ENCODE measurements at places on chromosomes 3 and 15.

DNA sequence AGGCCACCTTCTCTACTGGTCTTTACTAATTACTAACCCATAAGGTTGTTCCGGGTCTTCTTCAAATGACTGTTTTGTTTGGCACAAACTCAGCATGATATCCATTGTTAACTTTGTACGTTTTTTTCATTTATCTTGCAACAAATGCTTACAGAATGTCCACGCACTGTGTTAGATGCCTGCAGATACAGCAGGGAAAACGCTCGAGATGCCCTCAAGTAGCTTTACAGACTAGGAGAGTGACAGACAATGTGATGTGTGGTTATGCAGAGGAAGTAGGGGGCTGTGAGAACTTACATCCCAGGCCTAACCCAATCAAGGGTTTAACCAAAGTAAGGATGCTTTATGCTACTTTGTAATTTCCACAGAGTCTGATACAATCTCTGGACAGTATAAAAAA lies 949 bp upstream of the RFC4 start:
- no peak for DNase-seq

DNA sequence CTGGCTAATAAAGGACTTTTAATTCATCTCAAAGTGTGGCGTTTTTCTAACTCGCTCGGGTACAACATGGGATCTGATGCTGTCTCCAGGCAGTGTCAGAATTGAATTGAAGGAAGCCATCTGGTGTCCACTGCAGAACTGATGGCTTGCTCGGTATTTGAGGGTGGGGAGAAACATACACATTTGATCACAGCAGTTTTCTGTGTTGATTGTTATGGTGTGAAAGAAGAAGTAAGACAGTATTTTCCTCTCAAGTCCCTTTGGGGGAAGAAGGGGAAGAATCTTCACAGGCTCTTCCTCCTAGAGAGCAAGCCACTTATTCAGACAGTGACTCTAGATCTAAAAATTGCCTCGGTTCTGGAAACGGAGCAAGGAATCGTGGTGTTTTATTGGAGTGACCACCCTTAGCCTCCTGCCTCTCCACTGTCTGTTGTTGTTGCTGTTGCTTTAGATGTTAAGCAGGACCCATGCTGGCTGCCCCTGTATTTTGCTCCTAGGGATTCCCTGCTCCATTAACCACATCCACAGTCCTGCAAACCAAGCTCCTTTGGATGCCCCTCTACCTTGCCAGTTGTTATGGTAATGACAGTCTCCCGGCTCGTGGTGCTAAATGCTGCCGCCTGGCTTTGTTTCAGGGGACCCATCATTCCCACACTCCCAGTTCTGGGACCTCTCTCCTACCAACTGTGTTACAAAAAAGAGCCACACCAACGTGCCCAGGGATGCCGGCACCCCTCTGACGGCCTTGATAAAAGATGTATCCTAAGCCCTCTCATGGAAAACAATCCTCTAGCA lies 15.3 kb upstream of the MCCC1 start:
- DNase-seq, result no peak

GRCh38 chr3:29936054-29936453 lies 655.2 kb downstream of the RBMS3 start:
- DNase-seq, result no peak

DNA sequence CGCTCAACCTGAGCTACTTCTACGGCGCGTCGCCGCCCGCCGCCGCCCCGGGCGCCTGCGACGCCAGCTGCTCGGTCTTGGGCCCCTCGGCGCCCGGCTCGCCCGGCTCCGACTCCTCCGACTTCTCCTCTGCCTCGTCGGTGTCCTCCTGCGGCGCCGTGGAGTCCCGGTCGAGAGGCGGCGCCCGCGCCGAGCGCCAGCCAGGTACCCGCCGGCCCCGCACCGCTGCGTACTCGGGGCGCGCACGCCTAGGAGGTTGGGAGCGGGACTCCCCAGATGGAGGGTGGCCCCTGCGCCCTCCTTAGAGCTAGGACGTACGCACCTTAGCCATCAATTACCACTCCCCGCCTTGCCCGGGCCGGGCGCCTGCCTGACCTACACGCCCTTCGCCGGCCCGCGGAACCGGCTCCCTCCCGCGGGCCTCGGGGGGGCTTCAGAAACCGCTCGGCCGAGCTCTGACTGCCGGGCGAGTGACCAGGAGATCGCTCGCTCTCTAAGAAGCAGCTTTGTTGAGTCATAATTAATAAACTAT lies 466 bp downstream of the NFKBIZ start:
- no peak for DNase-seq

- no peak for DNase-seq
These were observed 30.7 kb downstream of the TLE3 start for GRCh38 chr15:70067011-70067410.

GRCh38 chr15:64162478-64162868 lies 349 bp downstream of the PPIB start:
- no peak for DNase-seq

DNA sequence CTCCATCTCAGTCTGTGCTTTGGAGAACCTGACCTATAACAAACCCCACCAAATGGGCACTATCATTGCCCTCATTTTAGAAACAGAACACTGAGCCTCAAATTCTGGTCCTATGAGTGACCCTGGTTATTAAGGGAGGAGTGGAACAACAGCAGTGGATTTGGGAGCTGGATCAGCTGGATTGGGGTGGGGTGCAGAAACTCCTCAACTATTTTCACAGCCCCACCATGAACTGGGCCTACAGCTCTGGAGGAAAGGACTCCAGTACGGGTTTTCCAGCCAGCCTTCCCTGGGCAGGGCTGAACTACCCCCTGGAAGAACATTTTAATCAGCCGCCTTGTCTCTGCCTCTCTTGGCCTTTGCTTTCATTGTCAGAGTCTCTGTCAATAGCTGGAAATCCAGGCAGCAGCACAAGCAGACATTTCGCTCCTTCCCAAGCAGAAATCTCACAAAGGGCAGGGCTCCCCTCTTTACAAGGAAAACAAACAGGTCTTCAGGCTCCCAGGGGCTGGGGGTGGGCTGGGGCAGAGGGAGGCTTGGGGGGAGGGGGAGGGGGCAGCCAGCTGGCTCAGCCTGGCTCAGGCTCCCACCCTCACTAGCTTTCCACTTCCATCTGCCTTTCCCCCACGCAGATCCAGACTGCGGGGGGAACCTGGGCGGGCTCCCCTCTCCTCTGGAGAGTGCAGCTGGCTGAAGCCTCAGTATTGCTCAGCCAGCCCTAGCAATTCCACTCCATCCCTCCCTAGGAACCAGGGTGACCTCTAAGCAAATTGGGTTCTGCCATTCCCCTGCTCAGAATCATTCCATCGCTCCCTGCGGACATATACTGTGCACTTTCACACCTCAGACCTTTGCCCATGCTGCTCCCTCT lies 13.7 kb upstream of the TLE3 start:
- no peak for DNase-seq

DNA sequence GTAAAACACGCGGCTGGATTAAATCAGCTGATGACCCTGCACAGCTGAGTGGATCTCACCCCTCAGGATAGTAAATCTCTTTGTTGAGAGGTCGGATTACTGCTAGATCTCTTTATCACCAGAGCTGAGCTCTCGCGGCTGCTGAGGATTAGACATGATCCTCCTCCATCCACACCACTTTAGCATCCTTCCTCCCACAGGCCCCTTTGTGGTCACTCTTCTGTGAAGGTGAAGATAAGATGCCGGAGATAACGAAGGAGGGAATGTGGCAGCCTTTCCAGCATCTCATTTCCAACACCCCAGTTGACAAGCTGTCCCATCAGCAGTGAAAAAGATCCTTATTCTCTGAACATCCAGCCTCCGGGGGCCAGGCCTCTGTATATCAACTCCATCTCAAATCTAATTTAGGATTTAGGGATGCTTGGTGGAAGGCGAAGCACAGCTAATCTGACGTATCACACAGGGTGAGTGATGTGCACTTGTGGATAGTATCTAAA lies 47.5 kb upstream of the SELENOK start:
- no peak for DNase-seq

GRCh38 chr3:179750720-179751328 lies 98.0 kb downstream of the USP13 start:
- no peak for DNase-seq

GRCh38 chr15:54564166-54564565 lies 585.9 kb downstream of the UNC13C start:
- DNase-seq, result no peak
